Activated naive CD4-positive, alpha-beta T cell (primary cell): ENCODE measurements at places on chromosomes 7 and 10.

DNA sequence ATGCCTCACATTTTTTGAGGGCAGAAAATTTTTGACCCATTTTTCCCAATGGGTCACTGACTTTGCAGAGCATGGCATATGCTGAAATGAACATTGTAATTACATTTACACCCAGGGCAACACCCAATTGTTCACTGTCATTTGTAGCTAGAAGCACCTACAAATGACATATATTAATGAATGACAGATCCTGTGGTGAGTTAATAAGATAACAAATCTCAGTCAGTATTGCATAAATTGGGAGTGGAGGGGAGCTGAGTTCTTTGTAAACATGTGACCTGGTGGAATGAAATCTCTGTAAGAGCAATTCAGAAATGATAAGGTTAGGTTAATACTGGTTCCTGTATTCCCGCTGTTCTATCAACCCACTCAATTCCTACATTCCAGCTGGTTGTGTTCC is 255.1 kb upstream of the LRRN3 start:
- DNase-seq: no peak

DNA sequence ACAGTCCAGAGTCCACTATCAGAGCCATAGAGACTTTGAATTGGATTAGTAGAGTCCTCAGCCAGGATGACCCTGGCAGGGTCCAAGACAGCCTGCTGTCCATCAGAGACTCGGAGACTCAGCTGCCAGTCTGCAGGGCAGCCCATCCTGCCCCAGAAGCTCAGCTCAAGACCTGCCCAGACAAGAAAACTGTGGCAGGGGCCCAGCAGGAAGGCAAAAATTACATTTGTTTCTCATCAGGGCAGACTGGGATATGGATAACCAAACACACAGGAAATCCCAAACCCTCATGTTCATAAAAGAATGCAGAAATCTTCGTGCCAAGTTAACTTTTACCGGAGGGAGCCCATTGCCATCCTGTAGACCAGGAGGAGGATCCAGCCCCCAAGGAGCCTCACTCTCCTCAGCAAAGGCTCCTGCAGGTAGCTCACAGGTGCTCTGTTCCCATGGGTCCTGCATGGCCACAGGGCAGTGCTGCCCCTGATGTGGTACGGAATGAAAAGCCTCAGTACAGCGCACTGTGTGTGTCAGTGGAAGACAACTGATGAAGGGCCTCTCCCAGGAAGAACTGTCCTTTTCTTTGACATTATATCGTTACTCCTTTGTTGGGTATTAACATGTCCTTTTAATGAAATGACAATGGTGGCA is 222.2 kb downstream of the KCNMA1 start:
- no peak for DNase-seq

GRCh38 chr7:8291397-8292141 is 29.6 kb upstream of the ICA1 start:
- no peak for DNase-seq

GRCh38 chr7:80411621-80412020 is 100.2 kb downstream of the GNAT3 start:
- DNase-seq: no peak

DNA sequence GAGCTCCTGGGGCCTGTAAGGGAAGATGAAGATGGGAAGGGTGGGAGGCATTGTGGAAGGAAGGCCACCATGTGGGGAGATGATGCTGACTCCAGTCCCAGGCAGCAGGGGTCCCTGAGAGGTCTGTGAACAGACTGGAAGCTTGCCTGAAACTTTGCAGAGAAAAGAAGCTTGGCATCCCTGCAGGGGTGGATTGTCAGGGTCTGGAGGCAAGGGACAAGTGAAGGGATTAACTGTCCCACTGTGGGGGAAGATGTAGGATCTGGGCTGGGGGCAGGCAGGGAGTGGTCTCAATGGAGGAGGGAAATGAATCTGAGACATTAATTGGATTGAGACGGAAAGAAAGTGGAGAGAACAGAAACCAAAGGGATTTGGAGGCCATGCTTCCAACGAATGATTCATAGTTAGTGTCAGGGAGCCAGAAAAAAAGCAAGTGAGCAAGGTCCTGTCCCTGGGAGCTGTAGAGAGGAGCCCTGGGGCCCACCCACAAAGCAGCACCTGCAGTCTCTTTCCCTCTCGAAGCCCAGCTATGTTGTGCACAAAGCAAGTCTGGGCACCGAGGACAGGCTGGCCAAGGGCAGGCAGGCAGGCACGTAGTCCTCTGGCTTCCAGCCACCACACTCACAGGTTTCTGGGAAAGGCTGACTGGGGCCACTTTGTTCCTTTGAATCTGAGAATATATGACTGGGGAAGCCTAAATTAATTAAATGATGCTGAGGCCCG is 4.7 kb upstream of the SLC18A3 start:
- DNase-seq: no peak

DNA sequence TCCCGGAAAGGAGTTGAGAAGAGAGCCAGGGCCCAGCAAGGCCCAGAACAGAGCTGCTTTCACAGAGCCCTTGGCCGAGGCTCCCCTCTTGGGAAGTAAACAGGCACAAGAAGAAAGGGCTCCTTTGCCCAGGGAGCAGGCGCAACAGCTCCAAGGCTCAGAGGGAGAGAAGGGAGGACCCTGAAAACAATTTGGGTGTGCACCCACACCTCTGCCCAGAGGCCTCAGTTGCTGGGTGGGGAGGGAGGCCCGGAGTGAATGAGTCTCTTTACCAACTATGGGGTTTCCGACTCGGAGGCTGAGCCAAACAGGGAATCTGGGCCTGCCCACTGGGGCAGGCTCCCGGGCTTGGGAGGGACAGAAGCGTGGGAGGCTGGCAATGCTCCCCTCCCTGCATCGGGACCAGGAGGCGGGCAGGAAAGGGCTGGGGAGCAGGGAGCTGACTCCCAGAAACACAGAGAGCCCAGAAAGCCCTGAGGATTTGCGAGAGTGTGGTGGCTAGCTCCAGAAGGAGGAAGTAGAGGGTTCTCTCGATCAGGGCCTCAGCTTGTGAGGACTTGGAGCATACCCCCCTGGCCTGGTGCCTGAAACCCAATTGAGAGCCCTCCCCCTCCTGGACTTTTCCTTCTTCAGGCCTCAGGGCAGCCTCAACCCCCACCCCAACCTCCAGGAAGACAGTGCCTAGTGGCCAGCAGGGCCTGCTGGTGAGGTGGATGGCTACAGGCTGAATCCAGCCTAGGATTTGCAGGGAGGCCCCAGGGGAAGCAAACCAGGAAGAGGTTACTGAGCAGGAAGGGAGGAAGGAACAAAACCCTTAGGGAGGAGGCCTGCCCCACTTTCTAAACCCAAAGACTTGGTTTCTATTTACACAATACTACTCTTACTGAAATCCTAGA is 6.2 kb downstream of the C10orf105 start:
- no peak for DNase-seq

- DNase-seq: no peak
Measured at GRCh38 chr7:151088019-151088855, 2.0 kb downstream of the AGAP3 start.

DNA sequence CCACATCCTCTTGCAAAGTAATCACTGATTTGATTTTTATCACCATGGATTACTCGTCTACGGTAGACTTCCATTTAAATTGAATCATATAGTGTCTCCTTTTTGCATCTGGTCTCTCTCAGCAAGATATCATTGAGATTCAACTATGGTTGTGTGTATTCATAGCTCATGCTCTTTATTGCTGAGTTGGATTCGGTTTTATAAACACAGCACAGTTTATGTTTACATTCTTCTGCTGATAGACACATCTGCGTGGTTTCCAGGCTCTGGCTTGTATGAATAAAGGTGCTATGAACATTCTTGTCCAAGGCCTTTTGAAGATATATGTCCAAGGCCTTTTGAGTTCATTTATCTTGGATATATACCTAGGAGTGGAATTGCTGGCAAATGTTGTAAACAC is 356.5 kb upstream of the CELF2 start:
- no peak for DNase-seq

DNA sequence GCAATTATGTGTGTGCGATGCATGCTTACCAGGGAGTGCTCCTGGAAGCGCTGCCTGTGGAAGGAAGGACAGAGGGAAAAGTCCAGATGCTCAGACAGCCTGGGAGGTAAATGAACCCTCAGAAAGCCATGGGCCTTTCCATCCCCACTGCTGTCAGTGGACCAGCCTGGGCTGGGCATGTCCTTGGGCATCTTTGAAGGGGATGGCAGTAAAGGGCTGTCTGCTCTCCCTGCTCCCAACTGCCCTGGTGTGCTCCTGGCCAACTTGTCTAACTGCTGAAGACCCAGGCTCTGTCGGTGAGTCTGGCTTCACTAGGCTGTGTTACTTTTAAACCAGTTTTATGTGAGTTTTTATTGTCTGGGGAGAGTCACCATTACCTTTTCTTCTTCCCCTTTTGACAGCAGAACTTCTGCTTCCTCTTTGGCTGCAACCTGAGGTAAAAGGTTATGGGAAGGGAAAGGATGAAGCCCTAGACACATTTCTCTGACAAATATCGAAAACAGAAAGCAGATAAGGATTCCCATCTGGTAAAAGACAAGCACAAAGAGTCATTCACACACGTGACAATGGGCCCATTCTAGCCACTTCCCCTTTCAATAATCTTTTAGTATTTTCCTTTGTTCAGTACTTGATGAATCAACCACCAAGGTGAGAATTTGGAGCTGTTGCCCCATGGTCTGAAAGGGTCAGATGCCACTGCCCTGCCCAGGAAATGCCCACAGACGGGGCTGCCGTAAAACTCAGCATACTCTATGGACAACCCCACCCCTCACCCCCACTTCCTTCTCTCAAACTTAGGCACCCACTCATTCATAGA is 27.6 kb upstream of the PIK3AP1 start:
- no peak for DNase-seq
